ENCODE measurements at places on chromosomes 6 and 20. TPM values are rescaled to one million over a fixed set of nuclear protein-coding genes. Genes with fewer than 3 reads are reported as not detected.

- H3K4me3 ChIP-seq = no peak overlapping the region
- peaks cover 17% of the 10 kb centered on the region for H3K4me1 ChIP-seq
- peak; percentile 66 for DNase-seq
- no peaks in the 10 kb centered on the region for H3K36me3 ChIP-seq
- no peak overlapping the region for H3K27ac ChIP-seq
These were observed 15.6 kb upstream of the UBE2J1 start for GRCh38 chr6:89368107-89368506.

GRCh38 chr6:161455848-161456247 lies 182.0 kb upstream of the AGPAT4 start:
- no peaks in the 10 kb centered on the region for H3K36me3 ChIP-seq
- H3K27ac ChIP-seq = no peak overlapping the region
- no peaks in the 10 kb centered on the region for H3K4me1 ChIP-seq

GRCh38 chr20:52926505-52926904 lies 45.7 kb upstream of the TSHZ2 start:
- H3K4me1 ChIP-seq = no peaks in the 10 kb centered on the region
- H3K4me3 ChIP-seq = no peak overlapping the region
- H3K36me3 ChIP-seq = no peaks in the 10 kb centered on the region
- H3K27ac ChIP-seq = no peak overlapping the region

Gene BHLHE23
- not detected for total RNA-seq

Gene HLA-DRB5
- total RNA-seq = 1.7 TPM

Gene C20orf141
- not detected for total RNA-seq

Gene SMIM26
- 84.3 TPM for total RNA-seq

All from activated T-cell treated with anti-CD3 and anti-CD28 coated beads, Interleukin-2, amount 50 U/mL, for 72 hours (primary cell).